ENCODE measurements at places on chromosomes 1 and 21. TPM values are rescaled to one million over a fixed set of nuclear protein-coding genes. Genes with fewer than 3 reads are reported as not detected.

Gene XCL1
- total RNA-seq = not detected

DNA sequence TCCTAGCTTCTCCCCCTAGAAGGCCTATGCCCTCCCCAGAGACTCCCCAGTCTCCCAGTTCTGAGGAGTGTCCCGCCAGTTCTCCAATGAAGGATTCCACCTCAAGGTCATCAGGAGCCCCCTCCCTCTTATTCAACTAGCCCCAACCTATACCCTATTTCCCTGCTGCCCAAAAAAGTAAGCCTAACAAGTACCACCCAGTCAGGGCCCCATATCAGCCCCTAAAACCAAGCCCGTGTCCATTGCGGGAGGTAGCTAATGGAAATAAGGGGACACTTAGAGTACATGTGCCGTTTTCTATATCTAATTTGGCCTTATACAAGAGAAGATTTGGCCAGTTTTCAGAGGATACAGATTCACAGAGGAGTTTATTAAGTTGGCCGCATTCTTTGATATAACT lies 416.2 kb downstream of the MATN1 start:
- no peaks in the 10 kb centered on the region for H3K36me3 ChIP-seq
- no peaks in the 10 kb centered on the region for H3K27me3 ChIP-seq
- H3K4me1 ChIP-seq = no peaks in the 10 kb centered on the region
- no peak for DNase-seq

Gene ALX3
- total RNA-seq = not detected

DNA sequence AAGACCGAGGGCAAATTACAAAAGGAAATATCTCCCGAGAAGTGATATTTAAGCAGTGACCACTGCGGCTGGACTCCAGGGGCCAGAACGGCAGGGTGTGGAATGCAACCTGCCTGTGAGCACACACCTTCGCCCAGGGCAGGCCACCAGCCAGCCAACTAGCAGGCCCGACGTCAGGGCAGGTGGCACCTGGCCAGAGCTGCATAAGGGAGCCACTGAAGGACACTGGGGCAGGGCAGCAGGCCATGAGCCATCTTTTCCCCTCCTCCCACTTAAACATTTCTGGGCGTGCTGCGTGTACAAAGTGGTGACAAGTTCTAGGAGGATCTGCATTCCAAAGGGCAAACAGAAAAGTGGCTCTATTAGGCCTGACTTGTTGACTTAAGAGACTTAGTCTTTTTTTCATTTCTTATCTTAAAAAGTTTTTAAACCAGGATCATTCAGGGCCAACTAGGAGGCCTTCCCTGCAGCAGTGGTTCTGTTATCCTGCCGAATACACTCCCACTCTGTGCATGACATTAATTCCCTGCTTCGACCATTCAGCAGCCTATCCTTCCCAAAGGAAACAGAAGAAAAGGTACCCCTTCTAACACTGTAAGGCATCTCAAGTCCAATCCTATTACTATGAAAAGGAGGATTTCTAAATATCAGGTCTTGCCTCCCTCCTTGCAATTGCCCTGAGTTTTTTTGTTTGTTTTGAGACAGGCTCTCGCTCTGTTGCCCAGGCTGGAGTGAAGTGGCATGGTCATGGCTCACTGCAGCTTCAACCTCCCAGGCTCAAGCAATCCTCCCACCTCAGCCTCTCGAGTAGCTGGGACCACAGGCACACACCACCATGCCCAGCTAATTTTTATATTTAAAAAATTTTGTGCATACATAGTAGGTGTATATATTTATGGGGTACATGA lies 96.3 kb downstream of the BCAR3 start:
- H3K27me3 ChIP-seq = no peaks in the 10 kb centered on the region
- peak overlapping the region; percentile 8 for H3K27ac ChIP-seq
- peaks cover 11% of the 10 kb centered on the region for H3K4me1 ChIP-seq
- peaks cover 7% of the 10 kb centered on the region for H3K36me3 ChIP-seq
- H3K4me3 ChIP-seq = no peak overlapping the region

GRCh38 chr1:224292419-224292818 lies 37.6 kb downstream of the NVL start:
- no peaks in the 10 kb centered on the region for H3K27me3 ChIP-seq
- no peaks in the 10 kb centered on the region for H3K4me1 ChIP-seq
- no peak overlapping the region for H3K4me3 ChIP-seq

Data from GM23338 (cell line).